Foreskin keratinocyte (primary cell): ENCODE measurements at places on chromosomes 5 and 9.

DNA sequence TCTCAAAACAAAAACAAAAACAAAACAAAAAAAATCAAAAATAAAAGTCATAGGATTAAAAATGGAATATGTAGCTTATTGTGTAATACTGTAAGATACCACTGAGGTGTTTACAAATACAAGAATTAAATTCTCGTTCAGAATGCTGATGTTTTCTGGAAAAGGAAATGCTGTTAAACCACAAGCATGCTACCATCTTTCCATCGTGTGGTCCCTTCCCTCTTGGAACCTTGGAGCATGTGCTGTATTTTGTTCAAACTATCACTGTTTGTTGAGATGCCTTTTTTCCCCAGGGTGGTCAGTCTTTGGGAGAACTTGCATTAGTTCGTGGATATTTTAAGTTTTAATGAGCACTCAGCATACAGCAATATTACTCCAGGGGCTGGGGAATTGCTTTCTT is 39.7 kb downstream of the SUB1 start:
- DNase-seq, result no peak

- DNase-seq, result no peak
These were observed 154.4 kb downstream of the ERCC6L2 start for GRCh38 chr9:96029722-96030530.

DNA sequence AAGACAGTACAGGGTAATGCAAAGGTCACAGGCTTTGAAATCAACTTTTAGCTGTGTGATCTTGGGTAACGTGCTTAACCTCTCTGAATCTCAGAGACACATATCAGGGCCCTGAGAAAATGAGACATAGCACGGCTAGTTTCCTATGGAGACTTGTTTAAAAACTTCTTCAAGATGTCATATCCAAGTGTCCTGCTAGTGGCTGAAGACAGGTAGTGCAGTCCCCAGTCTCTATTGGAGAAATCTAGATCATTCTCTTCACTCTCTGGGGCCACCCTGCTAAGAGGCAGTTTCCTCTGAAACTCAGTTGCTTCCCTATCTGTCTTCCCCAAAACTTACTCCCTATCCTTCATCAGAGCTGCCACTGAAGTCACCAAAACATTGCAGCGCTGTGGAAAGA is 30.3 kb upstream of the GRXCR2 start:
- no peak for DNase-seq

GRCh38 chr5:133112026-133112660 is 60.3 kb downstream of the HSPA4 start:
- no peak for DNase-seq

DNA sequence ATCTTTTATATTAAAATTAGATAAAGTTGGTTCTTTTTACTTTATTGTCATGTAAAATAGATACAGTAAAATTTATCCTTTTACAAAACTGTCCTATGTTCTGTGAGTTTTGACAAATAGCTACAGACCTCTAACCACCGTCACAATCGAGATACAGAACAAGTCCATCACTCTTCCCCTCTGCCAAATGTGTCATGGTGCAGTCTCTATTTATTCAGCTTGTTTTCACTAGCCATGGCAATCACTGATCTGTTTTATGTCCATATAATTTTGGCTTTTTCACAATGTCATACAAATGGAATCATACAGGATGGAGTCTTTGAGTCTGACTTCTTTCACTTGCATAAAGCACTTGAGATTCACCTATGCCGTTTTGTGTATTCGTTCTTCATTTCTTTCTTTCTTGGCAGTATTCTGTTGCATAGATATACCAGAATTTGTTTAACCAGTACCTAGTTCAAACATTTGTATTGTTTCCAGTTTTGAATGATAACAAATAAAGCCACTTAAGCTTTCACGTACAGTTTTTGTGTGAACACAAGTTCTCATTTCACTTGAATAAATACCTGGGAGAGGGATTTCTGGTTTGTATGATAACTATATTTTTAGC is 273.2 kb upstream of the MPDZ start:
- no peak for DNase-seq

GRCh38 chr5:74361406-74362358 is 278.8 kb downstream of the ENC1 start:
- DNase-seq, result no peak

DNA sequence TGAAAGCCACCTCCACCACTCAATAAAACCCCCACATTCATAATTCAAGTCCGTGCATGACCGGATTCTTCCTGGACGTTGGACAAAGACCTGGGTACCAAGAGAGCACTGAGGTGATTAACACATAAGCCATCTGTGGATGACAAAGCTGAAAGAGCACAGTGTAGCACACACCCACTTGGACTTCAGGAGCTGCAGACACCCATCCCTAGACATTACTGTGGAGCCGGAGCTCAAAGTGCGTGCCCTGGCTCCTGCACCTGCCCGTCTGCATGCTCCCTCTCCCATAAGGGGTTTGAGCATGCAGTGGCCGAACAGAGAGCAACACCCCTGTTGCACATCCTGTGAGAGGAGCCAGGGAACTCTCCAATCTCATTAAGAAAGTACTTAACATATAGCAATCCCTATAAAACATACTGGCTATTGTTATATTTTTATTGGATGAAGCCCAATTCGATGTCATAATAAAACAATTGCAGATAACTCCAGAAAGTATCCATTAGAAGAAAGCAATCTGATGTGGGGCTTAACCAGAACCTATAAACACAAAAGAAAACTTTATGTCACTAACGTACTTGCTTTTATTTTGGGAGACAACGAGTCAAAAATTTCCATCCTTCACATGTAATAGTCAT is 1174.2 kb upstream of the C9orf72 start:
- DNase-seq, result no peak

- DNase-seq, result no peak
These were observed 151.7 kb upstream of the ANKH start for GRCh38 chr5:15023266-15023665.

DNA sequence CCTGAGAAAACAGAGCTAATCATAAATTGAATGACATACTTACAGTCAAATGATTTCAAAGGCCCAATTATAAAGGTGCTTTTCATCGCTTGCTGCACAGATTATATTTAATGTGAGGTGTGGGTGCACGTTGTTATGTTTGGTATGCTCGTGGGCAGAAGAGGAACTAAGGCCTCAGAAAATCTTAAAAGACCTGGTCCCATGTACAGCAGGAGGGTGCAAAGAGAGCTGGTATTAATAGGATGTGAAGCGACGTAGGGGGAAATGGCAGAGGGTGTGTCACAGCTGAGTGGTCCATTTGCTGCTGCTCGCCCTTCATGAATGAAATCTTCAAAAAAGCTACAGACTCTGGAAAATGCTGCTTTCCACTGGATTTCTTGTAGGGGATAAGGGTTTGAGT is 40.5 kb upstream of the IFNK start:
- no peak for DNase-seq

- peak; percentile 94 for DNase-seq
These were observed 214.4 kb downstream of the EFNA5 start for GRCh38 chr5:107456281-107456715.

- no peak for DNase-seq
These were observed 259.0 kb downstream of the GADD45G start for GRCh38 chr9:89863837-89864236.

- DNase-seq, result peak; percentile 51
These were observed 13.8 kb upstream of the LHX2 start for GRCh38 chr9:123997665-123998277.

DNA sequence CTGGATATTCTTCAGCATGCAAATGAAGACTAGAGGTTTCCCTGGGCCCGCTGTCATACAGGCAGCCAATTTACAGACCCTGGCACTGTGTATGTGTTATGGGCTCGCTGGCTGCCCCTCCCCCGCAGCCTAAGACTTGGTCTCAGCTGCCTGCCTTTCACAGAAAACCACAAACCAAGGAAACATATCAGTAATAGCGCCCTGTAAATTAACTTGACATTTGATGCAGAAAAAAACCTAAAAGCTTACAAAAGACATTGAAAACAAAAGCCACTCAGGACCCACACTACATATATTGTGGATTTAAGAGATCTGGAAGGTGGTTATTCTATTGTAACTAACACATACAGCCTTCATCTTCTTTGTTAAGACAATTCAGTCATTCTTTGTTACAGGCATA is 287.0 kb upstream of the TMEM161B start:
- no peak for DNase-seq

- no peak for DNase-seq
These were observed 308.2 kb downstream of the ZNF608 start for GRCh38 chr5:124438026-124438902.

- peak; percentile 47 for DNase-seq
These were observed 24.3 kb downstream of the ABCA1 start for GRCh38 chr9:104903609-104904008.

DNA sequence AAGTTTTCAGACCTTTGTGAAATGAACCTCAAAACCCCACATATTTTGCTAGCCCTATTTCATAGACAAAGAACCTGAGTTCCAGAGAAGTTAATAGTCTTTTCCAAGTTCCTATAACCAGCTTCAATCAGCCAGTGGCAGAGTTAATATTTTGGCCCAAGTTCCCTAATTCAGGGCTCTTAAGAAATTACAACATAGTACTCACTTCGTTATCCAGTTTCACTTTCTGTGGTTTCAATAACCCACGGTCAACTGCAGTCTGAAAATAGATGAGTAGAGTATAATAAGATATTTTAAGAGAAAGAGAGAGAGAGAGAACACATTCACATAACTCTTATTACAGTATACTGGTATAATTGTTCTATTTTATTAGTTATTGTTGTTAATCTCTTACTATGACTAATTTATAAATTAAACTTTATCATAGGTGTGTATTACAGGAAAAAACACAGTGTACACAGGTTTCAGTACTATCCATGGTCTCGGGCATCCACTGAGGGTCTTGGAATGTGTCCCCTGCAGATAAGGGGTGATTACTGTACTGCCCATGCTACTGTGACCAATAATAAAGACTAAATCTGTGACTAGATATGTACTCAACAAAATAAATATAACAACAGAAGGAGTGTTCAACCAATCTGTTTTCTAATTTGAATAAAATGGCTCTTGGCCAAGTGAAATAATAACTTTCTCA is 9.3 kb upstream of the MYOT start:
- no peak for DNase-seq

DNA sequence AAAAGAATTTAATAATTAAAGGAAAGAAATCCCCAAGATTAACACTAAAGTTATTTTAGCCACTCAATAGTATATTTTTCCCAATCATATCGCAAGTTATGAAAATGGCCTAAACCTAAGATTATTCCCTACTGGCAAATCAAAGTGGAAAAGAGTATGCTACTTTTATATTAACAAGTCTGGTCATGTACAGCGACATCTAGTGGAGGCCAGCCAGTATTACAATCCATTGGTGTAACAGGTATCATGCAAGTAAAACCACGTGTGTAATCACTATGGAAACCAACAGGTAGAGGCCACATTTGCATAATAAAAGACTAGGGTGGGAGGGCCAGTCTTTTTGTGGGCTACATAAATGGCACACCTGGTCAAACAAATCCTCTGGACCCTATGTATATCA is 976.4 kb upstream of the CDH9 start:
- DNase-seq, result no peak

GRCh38 chr9:31916591-31917241 is 467.7 kb upstream of the ACO1 start:
- peak; percentile 6 for DNase-seq

GRCh38 chr5:35884191-35884769 is 27.6 kb downstream of the IL7R start:
- peak; percentile 90 for DNase-seq

DNA sequence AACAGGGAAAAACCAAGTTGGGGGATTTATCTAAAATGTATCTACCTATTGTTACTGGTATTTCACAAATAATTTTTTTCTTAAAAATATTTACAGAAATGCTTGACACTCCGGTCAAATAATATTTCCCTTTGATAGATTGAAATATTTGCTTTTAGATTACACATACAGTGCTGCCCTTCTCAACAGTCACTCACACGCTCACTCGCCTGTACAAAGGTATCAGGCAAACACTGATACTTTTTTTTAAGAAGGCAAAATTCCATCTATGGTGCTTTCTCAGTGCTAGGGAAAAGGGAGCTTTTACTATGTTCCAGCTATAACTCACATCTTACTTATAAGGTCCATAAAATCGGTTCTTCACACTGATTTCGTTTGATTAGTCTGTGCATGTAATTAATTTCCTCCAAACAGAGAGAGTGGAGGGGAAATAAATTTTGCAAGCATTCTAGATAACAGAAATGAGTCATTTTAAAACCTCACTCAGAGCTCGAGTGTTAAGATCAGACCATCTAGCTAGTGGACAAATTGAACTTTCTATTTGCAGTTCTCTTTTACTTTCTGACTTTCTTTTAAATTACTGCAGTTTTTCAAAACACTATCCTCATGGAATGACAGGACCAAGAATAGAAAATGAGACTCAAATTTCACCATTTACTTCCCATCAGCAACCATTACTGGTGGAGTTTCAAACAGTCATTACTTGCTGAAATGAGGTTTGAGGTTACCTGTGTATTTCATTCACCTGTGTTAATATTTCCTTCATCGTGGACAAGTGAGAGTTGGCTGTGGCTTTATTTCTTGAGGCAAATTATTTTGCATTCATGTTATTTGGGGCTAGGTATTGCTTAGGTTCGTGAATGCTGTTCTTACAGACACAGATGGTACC is 273.2 kb downstream of the RAB3C start:
- no peak for DNase-seq

DNA sequence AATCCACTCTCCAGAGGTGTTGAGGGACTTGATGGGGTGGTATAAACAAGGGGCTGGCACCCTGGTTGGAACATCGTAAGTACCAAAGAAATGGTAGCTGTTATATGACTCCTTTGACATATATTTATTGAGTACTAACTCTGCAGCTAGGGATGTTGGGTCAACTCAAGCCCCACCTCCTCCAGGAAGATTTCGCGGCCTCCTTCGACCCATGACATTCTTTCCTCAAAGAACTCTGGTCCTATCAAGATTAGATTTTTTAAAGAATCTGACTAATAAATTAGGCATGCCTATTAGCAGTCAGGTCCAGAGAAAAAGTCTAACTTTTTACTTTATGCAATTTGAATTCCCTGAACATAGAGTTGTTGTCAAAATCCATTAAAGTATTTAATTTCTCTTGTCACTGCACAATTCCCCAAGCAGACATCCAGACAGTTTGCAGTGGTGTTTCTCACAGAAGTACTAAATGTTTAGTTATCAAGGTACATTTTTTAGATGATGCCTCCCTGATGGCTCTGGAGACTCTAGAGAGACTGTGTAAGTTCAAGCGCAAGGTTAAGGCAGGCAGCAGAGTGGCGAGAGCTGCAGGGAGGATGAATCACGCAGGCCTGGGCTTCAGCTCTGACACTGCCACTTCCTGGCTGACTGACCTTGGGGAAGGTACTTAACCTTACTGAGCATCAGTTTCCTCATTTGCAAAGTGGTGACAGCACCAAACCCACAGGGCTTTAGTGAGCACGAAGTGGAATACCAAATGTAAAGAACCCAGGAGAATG is 209.6 kb downstream of the TTLL11 start:
- DNase-seq, result no peak

GRCh38 chr9:109107402-109108240 is 12.1 kb downstream of the TMEM245 start:
- peak; percentile 71 for DNase-seq

- peak; percentile 32 for DNase-seq
These were observed 9.7 kb downstream of the SERINC5 start for GRCh38 chr5:80246001-80246758.

GRCh38 chr5:139655727-139656271 is 7.7 kb downstream of the CXXC5 start:
- DNase-seq, result no peak

- DNase-seq, result no peak
These were observed 16.0 kb upstream of the SLC9A3 start for GRCh38 chr5:540071-540905.

- no peak for DNase-seq
These were observed 53.8 kb upstream of the SNX2 start for GRCh38 chr5:122721127-122721526.

- no peak for DNase-seq
These were observed 294.9 kb upstream of the IRX1 start for GRCh38 chr5:3300726-3301125.

GRCh38 chr9:26412446-26412845 is 480.2 kb downstream of the CAAP1 start:
- DNase-seq, result no peak
